Stimulated activated CD8-positive, alpha-beta memory T cell treated with anti-CD3 and anti-CD28 coated beads, Interleukin-7, amount 100 ng/mL, for 1 hour (primary cell): ENCODE measurements at places on chromosomes 3 and 15.

GRCh38 chr15:87760547-87761314 is 495.8 kb downstream of the NTRK3 start:
- no peak for DNase-seq

GRCh38 chr3:156548902-156549301 is 6.0 kb downstream of the SSR3 start:
- no peak for DNase-seq

GRCh38 chr3:188164248-188164687 is 10.3 kb downstream of the LPP start:
- no peak for DNase-seq

- no peak for DNase-seq
Measured at GRCh38 chr3:179321668-179322285, 1.1 kb upstream of the ZNF639 start.

GRCh38 chr15:58760385-58761009 is 10.6 kb upstream of the MINDY2 start:
- no peak for DNase-seq

DNA sequence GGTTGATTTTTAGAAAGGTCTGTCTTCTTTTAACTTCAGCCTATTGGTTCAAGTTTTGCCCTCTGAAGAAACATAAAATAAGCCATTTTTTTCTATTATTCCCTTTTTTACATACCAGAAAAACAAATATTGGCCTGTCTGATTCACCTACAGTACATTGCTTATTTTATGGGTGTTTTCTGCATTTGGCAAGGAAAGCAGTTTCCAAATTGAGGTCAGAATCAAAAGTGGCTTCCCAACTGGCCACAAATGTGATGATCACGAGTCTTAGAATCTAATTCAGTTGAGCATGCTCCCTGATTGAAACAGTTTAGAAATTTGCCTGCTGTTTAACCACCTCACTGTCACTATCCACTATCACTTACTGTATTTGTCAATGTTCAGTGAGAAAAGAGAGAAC is 106.9 kb upstream of the CHMP2B start:
- no peak for DNase-seq

GRCh38 chr3:133914839-133915600 is 19.3 kb upstream of the RAB6B start:
- DNase-seq, result no peak

- DNase-seq, result no peak
Measured at GRCh38 chr3:62940771-62941563, 65.8 kb upstream of the CADPS start.

- no peak for DNase-seq
Measured at GRCh38 chr3:134326760-134327593, 47.3 kb downstream of the AMOTL2 start.

GRCh38 chr3:197256836-197257444 is 41.5 kb downstream of the DLG1 start:
- DNase-seq, result no peak

DNA sequence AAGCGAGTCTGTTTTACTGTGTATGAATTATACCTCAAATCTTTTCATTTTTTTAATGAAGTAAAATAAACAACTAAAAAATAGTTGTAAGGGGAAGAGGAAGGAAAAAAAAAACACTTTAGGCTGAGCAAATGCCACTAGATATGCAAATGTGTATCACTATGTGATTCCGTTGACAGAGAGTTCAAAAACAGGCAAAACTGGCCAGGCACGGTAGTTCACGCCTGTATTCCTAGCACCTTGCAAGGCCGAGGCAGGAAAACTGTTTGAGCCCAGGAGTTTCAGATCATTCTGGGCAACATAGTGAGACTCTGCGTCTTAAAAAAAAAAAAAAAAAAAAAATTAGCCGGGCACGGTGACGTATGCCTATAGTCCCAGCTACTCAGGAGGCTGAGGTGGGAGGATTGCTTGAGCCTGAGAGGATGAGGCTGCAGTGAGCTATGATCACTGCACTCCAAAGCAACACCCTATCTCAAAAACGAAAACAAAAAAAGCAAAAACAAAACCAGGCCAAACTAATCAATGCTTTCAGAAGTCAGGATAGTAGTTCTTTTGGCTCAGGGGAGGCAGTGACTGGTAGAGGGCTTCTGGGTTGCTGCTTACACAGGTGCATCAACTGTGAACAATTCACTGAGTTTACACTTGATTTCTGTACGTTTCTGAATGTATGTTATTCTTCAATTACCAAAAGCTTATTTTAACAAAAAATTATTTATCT is 7.4 kb downstream of the PRC1 start:
- no peak for DNase-seq
